Activated gamma-delta T cell (primary cell): ENCODE measurements at places on chromosomes 13 and 19.

GRCh38 chr19:18594824-18595373 lies 6.3 kb downstream of the REX1BD start:
- no peak for DNase-seq

DNA sequence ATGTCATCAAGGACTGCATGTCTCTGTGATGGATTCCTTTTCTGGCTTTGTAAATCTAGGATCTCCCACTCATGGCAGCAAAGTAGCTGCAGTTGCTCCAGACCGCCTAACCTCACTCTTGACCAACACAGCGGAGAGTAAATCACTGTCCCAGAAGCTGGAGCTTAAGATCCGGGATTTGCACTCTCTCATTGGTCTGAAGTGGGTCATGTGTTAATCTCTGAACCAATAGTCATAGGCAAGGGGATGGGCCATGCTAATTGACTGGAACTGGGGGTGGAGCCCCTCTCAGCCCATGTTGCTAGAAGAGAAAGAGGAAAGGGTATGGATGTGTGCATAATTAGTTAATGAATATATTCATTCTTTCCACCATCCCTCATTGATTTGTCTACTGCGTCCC lies 34.0 kb downstream of the VAV1 start:
- DNase-seq = no peak

GRCh38 chr19:56683116-56683515 lies 11.6 kb upstream of the ZNF835 start:
- DNase-seq = no peak

DNA sequence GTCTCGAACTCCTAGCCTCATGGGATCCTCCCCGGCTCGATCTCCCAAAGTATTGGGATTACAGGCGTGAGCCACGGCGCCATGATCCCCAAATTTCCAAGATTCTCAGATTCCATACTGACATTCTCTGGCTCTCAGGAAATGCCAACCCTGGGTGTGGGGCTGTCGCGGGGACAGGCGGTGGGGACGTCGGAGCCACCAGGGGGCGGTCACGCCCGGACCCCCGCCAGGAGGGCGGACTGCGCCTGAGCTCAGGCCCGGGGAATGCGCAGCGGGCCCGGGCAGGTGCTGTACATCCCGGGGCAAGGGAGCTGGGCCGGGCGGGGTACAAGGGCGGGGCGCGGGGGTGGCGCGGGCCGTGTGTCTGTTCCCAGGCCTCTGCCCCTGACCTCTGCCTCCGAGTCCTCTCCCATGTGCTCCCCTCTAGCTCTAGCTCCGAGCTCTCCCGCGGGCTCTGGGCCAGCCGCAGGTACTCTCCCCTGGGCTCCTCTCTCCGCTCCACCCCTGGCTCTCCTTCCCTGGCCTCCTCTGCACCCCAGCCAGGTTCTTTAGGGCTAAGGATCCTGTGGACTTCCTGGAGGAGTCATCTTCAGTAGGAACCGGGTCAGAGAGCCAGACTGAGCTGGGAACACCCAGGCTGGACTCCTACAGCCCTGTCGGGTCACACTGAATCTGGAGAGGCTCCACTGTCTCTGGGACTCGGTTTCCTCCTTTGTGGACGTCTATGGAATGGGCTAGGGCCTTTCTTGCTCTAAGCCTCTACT lies 2.4 kb downstream of the PPP1R13L start:
- DNase-seq = no peak

DNA sequence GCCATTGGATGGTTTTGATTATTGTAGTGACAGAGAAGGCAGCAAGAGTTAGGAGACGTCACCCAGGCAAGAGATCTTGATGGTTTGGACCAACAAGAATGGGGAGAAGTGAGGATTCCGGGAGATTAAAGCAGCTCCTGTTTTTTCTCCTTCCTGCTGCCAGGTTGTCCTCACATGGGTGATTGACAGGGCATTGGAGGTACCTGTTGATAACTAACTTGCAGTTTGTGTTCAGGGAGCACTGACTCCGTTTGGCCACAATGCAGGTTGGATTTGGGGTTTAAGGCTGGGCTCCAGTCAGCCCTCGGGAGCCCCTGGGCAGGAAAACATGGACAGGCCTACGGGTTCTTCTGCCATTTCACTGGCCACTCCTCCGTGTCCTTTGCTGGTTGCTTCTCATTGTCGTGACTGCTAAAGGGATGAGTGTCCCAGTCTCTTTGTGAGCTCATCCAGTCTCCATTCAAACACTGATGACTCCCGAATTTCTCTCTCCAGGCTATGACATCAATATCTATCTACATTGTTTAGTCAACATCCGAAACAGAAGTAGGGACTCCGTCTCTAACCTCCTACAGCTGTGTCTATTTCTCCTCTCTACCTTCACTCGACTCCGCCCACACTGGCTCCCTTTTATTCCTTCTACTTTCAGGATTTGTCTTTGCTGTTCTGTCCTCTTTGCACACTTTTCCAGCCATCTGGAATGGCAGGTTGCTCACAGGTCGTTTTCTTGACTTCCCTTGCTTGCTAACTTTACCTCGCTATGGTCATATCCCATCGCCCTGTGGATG lies 1.3 kb upstream of the PTOV1 start:
- DNase-seq = no peak

- DNase-seq = no peak
These were observed 63.7 kb downstream of the KLF12 start for GRCh38 chr13:74070513-74070912.

- no peak for DNase-seq
These were observed 616.6 kb downstream of the FGF9 start for GRCh38 chr13:22287343-22287920.

DNA sequence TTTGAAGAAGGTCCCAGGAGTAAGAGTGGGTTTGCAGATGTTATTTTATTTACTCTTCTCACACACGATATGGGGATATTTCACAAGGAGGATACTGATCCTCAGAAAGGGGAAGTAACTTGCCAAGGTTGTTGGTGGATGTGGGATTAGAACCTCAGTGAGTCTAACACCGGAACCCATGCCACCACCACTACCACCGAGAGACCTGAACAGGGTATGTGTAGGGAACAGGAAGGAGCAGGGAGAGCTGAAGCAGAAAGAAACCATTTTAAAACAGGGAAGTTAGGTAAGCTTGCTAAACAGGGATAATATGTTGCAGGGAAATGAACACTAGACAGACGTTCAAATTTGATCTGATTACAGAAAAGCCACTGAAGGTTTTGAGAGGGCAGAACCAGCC lies 11.6 kb upstream of the CEACAM3 start:
- DNase-seq = no peak

GRCh38 chr19:51370230-51370629 lies 1.4 kb upstream of the CLDND2 start:
- no peak for DNase-seq

DNA sequence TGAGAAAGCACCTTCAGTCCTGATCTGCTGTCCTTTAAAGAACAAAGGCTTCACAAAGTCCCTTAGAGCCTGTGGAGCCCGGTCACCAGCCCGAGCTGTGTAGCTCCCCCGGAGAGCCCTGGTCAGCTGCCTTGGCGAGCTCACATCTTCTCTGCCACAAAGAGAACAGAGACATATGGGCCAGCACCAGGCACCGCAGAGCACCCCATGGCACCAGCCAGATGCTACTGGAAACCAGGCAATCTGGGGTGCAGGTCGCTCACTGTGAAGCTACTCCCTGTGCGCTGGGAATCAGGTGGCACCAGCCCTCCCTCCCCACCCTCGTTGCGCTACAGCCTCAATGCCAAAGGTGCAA lies 44.3 kb upstream of the F7 start:
- no peak for DNase-seq

DNA sequence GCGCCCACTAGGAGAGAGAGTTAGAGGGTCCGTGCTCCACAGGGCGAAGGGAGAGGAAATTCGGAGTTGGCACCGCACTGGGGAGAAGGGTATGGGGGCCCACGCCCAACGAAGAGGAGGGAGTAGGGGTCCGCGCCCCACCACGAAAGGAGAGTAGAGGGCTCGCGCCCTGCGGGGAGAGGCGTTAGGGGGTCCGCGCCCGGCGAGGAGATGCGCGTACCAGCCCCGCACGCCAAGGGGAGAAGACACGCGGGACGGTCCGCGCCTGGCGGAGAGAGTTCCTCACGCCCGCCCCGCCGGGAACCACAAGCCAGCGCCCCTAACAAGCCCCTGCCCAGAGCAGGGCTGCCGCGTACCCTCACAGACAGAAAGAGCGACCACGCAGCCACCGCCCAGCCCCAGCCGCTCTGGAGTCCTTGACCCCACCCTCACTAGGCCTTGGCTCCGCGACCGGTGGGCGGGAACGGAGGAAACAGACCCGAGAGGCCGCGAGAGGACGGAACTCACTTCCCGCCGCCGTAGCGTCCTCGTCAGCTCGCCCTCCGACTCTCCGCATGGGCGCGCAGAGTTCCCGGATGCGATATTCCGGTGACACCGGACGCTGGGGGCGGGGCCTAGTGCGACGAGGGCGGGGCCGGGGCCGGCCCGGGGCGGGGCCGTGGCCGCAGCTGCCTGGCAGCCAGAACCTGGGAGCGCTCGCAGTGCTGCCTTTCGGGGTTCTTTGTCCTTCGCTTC lies 20.0 kb upstream of the ZSCAN18 start:
- peak; percentile 12 for DNase-seq

DNA sequence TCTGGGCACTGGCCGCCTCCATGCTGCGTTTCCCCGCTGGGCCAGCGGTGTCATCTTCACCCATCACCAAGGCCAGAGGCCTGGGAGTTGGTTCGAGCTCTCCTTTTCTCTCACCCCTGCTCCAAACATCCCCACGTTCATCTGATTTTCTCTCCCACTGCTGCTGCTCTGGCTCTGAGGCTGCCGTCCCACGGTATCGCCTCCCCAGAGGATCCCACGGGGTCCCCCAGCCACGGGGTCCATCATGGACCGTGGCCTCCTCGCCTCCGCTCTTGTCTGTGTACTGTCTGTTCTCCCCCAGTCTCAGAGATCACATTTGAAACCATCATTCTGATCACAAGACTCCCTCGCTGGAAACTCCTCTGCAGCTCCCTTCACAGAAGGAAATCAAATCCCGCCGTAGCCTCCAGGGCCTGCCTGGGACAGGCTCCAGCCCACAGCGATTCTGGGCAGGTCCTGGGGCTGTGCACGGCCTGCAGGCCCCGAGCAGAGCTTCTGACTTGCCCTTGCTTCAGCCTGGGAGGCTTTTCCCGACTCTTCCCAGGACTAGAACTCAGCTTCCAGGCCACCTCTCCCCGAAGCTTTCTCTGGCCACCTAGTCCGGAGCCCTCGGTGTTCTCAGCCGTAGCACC lies 64.2 kb downstream of the SOX1 start:
- DNase-seq = no peak

DNA sequence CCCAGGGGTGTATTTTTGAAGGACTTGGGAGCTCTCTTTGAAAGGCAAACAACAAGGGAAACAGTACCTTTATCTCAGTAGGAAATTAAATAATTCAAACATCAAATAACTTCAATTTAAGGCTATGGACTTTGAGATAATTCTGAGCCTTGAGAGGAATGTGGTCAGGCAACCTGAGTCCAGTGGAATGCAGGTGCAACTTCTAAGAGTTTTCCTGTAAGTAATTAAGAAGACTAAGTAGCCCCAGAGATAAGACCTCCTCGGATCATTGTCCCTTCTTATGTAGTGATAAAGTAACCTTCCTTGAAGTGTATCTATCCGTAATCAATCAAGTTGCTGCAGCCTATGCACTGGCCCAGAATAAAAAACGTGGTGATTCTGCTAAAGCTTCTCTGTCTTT lies 29.2 kb downstream of the ZNF701 start:
- no peak for DNase-seq

DNA sequence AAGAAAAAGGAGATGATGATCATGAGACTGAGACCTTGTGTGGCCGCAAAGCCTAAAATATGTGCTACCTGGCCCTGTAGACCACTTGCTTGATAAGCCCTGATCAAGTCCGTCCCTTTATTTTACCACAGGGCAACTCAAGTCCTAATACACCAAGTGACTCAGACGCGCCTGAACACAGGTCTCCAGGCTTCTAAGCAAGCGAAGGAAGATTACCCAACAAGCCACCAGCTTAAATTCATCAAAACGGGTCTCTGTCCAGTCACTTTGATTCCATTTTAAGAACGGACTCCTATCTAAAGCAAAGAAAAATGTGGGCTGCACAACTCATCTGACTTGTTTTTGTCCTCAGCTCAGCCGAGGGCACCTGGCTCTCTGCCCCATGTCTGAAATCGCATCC lies 26.8 kb downstream of the SLC7A1 start:
- no peak for DNase-seq

DNA sequence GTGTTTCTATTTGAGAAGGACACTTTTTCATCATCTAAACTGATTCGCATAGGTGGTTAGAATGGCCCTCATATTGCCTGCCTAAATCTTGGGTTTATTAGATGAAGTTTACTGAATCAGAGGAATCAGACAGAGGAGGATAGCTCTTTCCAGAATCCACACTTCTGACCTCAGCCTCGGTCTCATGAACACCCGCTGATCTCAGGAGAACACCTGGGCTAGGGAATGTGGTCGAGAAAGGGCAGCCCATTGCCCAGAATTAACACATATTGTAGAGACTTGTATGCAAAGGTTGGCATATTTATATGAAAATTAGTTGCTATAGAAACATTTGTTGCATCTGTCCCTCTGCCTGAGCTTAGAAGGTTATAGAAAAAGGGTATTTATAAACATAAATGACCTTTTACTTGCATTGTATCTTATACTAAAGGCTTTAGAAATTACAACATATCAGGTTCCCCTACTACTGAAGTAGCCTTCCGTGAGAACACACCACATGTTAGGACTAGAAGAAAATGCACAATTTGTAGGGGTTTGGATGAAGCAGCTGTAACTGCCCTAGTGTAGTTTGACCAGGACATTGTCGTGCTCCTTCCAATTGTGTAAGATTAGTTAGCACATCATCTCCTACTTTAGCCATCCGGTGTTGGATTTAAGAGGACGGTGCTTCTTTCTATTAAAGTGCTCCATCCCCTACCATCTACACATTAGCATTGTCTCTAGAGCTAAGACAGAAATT lies 103.8 kb downstream of the TNFRSF19 start:
- no peak for DNase-seq

DNA sequence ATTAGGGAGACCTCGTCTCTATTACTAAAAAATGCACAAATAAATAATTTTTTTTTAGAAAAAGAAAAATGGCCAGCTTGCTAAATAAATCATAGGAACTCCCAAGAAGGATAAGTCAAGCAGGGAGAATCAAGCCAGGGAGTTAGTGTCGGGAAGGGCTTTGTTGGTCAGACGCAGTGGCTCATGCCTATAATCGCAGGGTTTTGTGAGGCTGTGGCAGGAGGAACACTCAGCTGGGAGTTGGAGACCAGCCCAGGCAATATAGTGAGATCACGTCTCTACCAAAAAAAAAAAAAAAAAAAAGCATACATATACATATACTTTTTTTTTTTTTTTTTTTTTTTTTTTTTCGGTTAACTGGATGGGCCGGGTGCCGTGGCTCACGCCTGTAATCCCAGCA lies 9.0 kb downstream of the NACC1 start:
- DNase-seq = no peak
